ENCODE measurements at places on chromosomes 5 and 9. TPM values are rescaled to one million over a fixed set of nuclear protein-coding genes. Genes with fewer than 3 reads are reported as not detected.

DNA sequence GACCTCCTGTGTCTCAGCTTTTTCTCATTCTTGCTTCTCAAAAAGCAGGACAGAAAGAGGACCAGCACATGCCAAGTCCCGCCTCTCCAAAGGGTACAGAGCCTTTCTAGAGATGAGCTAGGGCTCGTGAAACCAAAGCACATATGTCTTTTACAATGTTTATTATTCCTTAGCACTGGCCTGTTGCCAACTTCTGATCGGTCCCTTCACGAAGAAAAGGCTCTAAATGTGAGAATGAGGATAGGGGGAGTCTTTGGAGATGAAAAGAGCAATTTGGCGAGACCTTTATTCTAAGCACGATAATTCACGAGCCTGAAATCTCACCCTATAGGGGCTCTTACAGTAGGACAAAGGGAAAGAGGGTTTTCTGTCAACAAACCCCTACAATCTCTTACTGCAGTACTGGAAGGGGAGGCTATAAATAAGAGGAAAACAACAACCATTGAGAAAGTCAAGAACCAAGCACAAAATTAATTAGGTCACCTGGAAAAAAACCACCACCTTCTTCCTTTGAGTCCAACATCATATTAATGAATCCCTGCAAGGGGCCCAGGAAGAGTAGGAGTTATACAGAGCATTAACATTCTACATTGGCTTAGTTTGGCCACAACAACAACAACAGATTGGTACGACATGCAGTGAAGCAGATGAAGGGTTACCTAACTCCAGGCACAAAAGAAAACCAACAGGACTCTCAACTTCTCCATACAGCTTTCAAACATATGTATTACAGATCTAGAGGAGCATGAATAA lies 309.5 kb downstream of the PDE4D start:
- DNase-seq: no peak

DNA sequence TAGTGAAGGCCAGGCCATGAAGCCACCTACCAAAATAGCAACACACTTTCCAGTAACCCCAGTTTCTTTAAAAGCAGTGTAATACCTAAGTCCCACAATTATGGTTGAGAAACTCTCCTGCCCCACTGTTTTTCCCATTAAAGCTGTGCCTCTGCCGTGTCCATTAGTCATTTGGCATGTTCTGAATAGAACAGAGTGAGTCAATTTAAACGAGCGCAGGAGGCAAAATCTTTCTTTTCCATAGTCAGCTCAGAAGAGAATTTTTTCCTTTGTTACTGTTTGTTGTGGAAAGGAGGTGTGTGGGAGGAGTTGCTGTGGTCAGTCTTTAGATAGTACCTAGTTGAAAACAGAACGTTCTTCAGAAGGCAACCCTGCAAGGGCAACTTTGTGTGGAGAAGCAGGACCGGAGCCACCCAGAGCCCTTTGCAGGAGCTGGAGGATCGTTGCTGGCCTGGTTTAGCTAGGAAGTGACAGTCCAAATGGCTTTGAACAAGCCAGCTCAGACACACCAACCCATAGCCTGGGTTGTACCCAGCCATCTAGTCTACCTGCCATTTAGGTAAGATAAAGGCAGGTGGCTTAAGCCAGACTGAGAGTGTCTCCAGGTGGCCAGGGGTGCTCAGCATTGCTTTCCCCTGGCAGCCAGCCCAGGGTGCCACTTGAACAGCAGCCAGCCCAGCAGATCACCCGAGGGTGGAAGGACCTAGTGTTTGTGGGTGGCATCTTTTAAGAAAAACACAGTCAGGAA lies 30.4 kb downstream of the GADD45G start:
- peak; percentile 4 for DNase-seq

Gene MARCOL
- not detected for total RNA-seq

Gene MAN1B1
- total RNA-seq: 39.2 TPM

GRCh38 chr5:170757669-170758068 lies 25.9 kb upstream of the GABRP start:
- DNase-seq: no peak

DNA sequence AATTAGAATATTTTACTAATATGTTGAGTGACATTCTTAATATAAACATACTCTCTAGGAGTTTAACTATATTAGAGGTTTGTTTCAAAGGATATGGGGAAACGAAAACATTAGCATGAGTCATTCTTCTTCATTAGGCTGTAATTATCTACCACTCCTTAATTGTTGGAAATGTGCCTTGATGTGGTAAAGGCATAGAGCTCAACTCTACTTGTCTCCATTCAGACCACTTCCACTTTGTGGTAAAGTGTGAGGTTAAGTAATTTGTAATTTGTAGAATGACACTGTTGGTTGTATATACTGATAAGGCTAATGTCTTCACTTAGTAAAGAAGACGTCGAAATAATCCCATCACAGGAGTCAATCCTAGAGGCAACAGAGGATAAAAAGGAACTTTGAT lies 58.1 kb downstream of the HAPLN1 start:
- DNase-seq: no peak

Gene ADGRV1
- 0.49 TPM for total RNA-seq

Gene PCDHA3
- not detected for total RNA-seq

Data from RPMI7951 (cell line).